ENCODE measurements at places on chromosomes 6 and 20. TPM values are rescaled to one million over a fixed set of nuclear protein-coding genes. Genes with fewer than 3 reads are reported as not detected.

OGFR gene
- 36.3 TPM for total RNA-seq

ZBTB46 gene
- total RNA-seq, result 3.2 TPM

DNA sequence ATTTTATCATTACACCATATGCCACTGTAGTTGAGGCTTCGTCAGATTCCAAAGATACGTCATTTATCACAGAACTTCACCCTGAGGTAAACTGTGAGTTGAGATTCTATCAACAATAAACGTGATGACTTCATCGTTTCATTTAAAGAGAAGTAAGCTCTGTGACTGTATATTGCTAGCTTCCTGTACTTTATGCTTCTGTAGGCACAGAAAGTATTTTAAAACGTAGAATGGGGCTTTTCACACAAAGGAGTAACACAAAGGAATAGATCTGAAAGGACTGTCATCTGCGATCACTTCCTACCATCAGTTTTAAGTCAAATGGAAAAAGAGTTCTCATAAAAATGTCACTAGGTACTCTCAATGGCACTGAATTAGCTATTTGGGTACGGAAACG lies 234.4 kb upstream of the MCHR2 start:
- no peaks in the 10 kb centered on the region for H3K27me3 ChIP-seq
- DNase-seq, result no peak
- H3K36me3 ChIP-seq, result no peaks in the 10 kb centered on the region
- peak overlapping the region; percentile 30 for H3K4me3 ChIP-seq
- H3K4me1 ChIP-seq, result no peaks in the 10 kb centered on the region

DNA sequence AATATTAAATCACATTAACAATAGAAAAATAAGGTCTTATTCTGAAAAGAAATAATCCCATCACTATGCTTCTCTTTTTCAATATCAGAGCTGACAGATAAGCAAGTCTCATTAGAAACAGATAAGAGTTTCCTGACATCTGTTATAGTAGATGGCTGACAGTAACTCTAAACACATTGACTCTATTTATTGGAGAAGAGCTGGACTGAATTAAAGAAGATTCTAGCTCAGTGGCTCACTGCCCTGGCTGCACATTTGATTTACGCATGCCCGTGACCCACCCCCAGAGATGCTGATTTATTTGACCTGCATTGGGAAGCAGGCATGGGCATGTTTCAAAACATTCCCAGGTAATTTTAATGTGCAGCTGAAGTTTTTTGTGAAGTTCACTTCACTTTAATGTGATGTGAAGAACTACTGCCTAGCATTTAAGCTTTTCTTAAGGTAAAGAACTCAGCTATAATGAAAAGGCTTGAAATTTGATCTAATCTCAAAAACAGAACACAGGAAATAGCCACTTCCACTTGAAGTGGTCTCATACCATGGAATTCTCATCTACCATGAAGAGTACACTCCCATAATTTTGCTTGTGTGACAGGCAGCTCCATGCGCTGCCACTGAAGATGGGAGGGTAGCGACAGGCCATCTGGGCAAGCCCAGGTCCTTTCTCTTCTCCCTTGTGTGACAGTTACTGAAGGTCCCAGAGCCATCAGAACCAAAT lies 162.3 kb downstream of the TPBG start:
- no peaks in the 10 kb centered on the region for H3K27me3 ChIP-seq
- no peak overlapping the region for H3K4me3 ChIP-seq
- no peak for DNase-seq
- no peaks in the 10 kb centered on the region for H3K4me1 ChIP-seq
- no peaks in the 10 kb centered on the region for H3K36me3 ChIP-seq

DNA sequence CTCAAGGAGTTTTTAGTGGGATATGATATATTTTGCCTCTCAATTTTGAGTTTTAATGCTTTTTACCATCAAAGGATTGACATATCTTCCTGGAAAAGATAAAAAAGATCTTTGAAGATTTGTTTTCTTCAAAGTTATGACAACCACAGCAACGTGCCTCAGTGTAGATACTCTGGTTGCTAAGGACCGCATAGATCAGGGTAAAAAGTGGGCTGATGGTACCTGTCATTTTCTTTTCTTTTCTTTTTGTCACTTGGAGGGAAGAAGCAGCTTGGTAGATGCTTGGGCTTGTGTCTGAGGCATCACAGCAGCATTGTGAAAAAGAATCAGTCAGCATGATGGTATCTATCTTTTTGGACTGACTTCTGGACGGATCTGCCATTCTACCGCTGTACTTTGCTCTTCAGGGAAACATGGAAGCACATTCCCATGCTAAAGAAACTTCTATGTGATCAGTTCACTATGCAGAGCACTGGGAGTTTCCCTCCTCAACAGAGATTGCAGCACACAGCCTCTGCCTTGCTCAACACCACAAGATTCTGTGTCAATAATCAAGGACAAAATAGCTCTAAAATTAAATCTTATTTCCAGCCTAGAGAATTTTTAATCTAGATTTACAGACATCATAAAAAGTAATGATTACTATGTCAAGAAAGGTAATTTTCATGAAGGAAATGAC lies 54.8 kb upstream of the SGK1 start:
- H3K27me3 ChIP-seq, result no peaks in the 10 kb centered on the region
- peaks cover 3% of the 10 kb centered on the region for H3K4me1 ChIP-seq
- no peaks in the 10 kb centered on the region for H3K36me3 ChIP-seq
- peak overlapping the region; percentile 10 for H3K27ac ChIP-seq
